Stimulated activated CD4-positive, alpha-beta T cell treated with anti-CD3 and anti-CD28 coated beads, TNF-alpha, amount 100 ng/mL, for 4 hours (primary cell): ENCODE measurements at places on chromosomes 12 and 14.

GRCh38 chr14:90049390-90049789 lies 12.4 kb upstream of the KCNK13 start:
- no peak for DNase-seq

- no peak for DNase-seq
These were observed 93.7 kb downstream of the RMST start for GRCh38 chr12:97556302-97556779.

- no peak for DNase-seq
These were observed 7.4 kb downstream of the PYGL start for GRCh38 chr14:50936882-50937281.

- DNase-seq: no peak
These were observed 2.1 kb upstream of the PTPN6 start for GRCh38 chr12:6948873-6949594.

GRCh38 chr12:75361408-75361807 lies 26.9 kb downstream of the GLIPR1L1 start:
- no peak for DNase-seq

DNA sequence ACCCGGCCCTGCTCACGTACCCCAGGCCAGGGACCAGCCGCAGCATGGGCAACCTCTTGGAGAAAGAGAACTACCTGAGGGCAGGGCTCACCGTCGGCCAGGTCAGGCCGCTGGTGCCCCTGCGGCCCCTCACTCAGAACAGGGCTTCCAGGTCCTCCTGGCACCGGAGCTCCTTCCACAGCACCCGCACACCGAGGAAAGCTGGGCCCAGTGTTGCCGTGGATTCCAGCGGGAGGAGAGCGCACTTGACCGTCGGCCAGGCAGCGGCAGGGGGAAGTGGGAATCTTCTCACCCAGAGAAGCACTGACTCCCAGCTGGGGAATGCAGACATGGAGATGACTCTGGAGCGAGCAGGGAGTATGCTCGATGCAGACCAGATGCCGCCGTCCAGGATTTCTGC lies 7.9 kb upstream of the VAMP1 start:
- no peak for DNase-seq

- DNase-seq: no peak
These were observed 5.5 kb downstream of the LUM start for GRCh38 chr12:91105807-91106206.

GRCh38 chr12:27966870-27967269 lies 5.7 kb downstream of the PTHLH start:
- DNase-seq: no peak

DNA sequence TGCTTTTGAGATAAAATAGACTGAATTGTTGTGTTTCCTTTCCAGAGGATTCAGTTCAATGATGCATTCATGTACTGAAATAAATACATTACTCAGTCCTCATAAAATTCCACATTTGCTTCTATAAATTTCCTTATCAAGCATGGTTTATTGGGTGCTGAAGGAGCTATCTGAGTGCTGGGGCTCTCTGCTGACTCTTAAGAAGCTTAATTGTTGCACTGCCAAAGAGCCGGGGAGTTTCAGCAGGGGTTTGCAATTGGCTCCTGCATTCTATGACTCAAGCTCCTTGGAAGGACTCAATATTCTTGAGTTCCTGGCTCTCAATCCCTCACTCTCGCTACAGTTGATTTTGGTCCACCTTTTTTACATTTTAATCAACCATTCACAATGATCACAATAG lies 69.8 kb upstream of the PYGL start:
- DNase-seq: no peak

DNA sequence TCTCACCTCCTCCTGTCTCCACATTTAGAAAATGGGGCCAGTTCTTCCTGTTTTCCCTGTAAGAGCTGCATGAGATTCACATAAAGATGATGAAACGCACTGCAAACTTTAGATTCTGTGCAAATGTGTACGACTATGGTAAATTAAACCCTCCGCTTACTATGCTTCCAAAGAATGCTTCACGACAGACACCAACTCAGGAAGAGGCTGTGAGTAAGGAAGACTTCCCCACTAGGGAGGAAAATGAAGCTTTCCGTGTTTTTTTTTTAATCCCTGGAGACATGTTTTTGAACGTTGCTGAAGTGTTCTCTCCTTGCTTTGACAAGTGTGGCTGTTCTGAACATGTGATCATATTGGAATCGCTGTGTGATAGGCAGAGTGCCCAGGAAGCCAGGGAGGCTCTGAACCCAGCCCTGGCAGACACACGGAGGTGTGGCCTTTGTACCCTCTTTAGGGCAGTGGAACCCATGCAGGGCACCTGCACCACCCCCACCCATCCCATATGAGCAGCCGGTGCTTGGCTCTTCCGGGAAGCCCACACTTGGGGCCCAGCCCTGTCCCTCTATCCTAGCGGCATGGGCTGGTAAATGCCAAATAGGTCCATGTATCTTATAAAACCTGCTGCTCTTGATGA lies 7.5 kb upstream of the SYNE3 start:
- no peak for DNase-seq

GRCh38 chr14:71726580-71727021 lies 205.6 kb upstream of the RGS6 start:
- DNase-seq: no peak

DNA sequence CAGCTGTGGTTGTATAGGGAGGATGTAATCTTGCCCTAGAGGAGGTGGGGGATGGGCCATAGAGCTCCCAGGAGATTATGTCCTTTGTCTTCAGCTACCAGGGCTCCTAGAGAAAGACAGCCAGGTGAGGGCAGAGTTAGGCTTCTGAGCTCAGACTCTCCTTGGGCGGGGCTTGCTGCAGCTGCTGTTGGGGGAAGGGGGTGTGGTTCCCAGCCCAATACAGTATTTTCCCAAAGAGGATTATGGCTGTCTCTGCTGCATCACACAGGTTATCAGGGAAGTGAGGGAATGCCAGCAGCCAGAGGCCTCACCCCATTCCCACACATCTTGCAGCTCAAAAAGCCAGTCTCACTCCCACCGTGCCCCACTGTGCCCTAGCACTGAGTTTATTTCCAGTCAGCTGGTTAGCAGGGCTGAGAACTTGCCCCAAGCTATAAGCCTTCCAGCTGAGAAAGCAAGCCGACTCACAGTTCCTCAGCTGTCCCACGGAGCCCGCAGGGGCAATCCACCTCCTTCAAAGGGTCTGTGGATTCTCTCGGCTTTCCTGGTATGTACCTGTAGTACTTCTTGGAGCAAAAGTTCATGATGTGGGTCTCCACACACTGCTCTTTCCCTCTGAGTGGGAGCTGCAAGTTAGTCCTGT lies 217.3 kb upstream of the CPNE8 start:
- DNase-seq: no peak

- DNase-seq: no peak
These were observed 103.5 kb downstream of the RPAP3 start for GRCh38 chr12:47602325-47602724.

DNA sequence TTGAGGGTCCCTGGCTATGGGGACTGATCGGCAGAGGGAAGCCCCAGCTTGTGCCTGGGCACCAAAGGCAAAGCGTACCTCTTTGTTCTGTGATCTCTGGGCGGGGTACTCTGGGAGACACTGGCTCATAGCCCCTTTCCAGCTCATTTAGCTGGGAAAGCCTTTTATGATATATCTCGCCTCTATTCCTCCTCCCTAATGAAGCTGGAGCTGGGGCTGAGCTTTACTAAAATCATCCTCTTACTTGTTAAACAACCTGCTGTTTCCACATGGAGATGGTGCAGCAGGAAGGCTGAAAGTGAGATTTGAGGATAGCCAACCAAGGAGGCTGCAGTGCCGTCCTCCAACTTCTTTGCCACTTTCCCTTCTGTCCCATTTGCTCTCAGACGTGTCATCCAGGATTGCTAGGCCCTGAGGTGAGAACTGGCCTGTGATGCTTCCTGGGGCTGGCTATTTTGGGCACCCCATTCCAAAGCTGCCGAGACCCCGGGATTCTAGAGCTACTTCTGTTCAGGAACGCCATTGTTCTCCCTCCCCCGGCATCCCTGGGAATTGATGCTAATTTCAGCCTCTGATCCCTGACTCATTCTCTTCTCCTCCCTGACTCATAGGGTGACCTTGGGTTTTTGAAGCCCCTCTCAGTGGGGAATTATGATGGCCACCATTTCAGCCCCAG lies 16.0 kb downstream of the PDE1B start:
- no peak for DNase-seq

- no peak for DNase-seq
These were observed 1.7 kb upstream of the CTDSP2 start for GRCh38 chr12:57848208-57848607.

DNA sequence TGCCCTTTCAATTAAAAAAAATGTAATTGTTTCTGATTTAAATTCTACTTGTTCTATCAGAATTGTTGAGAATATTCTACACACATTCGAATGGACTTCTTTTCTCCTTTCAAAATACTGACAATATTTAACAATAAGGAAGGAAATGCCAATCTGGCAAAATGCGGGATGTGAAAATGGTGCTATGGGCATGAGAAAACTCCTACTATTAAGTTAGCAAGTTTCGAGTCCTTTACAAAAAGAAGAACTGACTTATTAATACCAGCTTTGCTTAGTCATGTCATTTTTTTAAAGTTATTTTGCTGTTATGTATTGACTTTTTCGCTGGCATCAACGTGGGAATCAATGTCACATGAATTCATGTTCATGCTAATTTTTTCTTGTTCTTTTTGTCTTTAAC lies 31.7 kb upstream of the ARL1 start:
- DNase-seq: no peak

DNA sequence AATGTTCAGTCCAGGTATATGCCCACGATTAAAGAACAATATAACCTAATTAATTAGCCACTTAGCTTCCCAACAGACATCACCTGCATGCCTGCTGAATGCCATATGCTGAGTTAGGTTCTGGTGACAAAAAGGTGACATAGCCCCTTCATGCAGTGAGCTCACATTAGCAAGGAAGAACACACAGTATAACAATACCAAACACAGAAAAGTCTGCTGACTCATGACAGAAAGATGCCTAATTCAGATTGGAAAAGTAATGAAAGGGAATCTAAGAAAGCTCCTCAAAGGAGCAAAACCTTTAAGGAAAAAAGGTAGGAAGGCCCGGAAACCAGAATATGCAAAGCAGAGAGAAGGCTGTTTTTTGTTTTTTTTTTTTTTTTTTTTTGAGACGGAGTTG lies 59.0 kb downstream of the FERMT2 start:
- DNase-seq: no peak
